Progenitor cell of endocrine pancreas (in vitro differentiated cells): ENCODE measurements at places on chromosomes 1 and 21.
A peak's percentile ranks its signal among the peaks of the same experiment; 100 is the strongest.

DNA sequence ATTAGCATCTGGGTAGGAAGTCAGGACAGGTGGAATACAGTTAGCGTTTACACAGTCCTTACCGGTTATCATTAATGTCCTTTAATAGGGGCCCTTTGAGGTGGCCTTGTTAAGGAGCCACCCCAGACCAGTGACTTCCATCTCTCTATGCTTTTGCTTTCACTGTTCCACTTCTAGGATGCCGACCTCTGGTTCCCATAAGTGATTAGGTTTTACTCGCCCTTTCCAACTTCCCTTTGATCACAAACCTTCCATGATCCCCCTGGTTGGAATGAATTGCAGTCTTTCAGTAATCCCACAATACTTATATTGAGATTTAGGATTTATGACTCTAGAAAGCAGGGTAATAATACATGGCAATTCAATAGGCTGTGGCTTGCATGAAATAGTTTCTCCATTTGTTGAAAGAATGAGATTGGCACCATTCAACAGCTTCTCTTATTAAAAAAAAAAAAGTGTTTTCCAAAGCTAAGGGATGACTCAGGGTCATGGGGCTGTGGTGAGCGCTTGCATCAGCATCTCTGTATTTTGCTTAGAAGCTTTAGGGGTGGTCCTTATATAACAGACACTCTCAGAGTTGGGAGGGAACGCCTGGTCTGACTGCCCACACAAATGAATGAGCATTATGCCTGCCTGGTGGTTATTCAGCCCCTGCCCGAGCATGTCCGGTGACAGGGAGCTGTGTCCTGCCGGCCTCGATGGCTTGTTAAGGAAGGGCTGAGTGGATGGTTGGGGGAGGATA, 110.5 kb downstream of the CNIH3 start:
- DNase-seq = no peak

DNA sequence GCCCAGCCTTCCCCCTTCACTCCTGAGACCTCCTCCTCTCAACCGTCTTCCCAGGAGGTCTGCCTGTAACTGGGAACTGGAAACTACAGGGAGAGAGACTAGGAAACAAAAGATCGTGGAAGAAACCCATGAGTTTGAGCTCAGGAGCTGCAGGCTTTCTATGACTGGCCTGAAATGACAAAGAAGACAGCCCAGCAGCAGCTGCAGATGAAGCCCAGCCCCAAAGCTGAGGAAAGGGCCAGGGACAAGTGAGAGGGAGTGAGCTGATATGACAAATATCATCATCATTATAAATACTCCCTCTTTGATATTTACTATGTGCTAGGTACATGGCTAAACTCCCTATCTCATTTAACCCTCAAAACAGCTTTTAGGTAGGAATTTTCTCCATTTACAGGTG, 142.6 kb upstream of the CTTNBP2NL start:
- DNase-seq = no peak

DNA sequence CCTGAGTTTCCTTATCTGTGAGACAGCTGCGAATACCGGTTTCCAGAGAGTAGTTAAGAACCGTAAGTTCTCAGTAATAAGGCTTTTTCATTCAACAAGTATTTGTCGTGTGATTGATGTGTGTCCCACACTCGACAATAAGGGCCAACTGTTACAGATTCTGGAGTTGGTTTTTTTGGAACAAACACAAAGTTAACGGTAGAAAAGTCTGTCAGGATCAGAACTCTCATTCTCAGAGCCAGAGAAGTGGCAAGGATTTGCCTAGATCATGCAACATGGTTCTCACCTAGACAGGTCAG, 837 bp downstream of the NUDC start:
- DNase-seq = no peak

- no peak for DNase-seq
Measured at GRCh38 chr21:31136891-31137290, 98.6 kb upstream of the KRTAP19-8 start.

DNA sequence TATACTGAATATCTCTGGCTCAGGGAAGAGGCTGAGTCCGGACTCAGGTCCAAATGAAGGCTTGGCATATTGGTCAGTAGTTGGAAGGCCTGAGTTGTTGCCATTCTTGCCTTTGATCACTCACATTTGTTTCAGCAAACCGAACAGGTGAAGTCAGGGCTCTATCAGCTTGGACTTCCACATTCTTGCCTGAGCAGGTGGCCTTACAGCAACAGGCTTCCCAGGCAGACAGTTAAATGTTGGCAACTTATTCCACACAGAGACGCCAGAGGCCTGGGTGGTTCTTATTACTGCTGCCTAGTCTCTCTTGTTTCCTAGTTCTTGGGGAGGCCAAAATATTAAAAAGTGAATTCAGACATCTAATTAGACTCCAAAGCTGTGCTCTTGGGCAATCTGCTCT, 36.6 kb downstream of the XCL2 start:
- no peak for DNase-seq

GRCh38 chr1:82445132-82445531, 644.4 kb downstream of the ADGRL2 start:
- DNase-seq = no peak

- no peak for DNase-seq
Measured at GRCh38 chr1:201536558-201536957, 2.4 kb upstream of the NAV1 start.

DNA sequence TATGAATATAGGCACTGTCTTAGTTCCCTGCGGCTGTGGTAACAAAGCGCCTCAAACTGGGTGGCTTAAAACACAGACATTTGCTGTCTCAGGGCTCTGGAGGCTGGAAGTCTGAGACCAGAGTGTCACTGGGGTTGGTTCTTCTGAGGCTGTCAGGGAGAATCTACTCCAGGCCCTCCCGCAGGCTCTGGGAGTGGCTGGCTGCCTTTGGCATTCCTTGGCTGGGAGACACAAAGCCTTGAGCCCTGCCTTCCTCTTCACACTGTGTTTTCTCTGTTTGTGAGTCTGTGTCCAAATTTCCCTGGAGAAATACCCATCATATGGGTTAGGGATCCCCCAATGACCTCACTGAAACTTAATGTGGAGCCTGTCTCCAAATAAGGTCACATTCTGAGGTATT, 38.5 kb downstream of the B3GALT5 start:
- DNase-seq = no peak

DNA sequence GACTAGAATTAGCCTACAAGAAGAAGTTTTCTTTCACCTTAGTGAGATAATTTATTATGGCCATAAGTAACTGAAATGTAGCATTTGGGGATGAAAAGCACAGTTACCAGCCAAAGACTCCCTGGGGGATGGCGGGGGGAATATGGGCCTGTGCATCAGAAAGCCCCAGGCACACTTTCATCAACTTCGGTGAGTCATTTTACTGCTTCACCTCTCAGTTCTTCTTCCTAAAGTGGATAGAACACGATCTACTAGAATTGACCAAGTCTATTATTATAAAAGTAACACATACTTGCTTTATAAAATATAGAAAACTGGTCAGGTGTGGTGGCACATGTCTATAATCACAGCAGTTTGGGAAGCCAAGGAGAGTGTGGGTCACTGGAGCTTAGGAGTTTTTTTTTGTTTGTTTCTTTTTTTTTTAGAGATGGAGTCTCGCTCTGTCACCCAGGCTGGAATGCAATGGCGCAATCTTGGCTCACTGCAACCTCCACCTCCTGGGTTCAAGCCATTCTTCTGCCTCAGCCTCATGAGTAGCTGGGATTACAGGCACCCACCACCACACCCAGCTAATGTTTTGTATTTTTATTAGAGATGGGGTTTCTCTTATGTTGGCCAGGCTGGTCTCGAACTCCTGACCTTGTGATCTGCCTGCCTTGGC, 141.8 kb downstream of the ZZZ3 start:
- DNase-seq = no peak

DNA sequence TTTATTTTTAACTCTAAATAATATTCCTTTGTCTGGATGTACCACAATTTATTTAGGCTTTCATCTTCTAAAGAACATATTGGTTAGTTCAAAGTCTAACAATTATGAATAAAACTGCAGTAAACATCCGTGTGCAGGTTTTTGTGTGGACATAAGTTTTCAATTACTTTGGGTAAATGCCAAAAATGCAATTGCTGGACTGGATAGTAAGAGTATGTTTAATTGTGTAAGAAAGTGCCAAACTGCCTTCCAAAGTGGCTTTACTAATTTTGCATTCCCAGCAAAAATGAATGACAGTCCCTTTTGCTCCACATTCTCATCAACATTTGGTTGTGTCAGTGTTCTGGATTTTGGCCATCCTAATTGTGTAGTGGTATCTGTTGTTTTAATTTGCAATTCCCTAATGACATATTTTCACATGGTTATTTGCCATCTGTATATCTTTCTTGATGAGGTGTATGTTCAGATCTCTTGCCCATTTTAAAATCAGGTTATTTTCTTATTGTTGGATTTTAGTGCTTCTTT, 113.8 kb downstream of the DPYD start:
- no peak for DNase-seq

DNA sequence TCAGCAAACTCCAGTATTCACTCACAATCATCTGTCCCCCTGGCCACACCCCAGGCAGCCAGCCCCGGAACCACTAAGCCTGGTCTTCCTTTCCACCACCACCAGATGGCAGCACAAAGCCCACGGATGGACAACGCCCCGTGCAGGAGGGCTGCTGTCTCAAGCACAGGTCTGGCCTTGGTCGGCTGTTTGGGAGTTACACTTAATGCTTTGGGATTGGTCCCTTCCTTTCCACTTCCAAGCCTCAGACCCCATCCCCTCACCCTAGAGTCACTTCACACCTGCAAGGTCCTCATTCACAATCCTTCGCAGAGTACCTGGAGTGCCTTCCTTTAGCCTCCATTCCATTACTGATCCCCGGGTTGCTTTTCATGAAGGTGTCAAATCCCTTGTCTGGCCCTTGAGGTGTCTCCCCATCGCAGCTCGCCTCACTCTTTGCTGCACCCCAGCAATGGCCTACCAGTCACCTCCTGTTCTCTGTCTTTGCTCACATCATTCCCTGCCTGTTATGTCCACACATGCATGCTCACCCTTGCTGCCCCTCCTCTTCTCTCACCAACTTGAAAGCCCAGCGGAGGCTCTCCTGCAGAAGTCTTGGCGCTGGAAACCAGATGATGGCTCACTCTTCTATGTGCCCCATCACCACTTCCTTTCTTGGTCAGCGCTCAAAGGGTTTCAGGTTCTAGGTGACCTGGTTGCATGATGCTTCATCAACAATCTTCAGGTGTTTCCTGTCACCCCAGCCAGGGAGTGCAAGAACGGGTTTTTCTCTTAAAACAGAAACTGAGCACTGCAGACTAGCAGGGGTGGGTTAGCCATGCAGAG, 24.9 kb upstream of the KCNA2 start:
- peak; percentile 78 for DNase-seq

DNA sequence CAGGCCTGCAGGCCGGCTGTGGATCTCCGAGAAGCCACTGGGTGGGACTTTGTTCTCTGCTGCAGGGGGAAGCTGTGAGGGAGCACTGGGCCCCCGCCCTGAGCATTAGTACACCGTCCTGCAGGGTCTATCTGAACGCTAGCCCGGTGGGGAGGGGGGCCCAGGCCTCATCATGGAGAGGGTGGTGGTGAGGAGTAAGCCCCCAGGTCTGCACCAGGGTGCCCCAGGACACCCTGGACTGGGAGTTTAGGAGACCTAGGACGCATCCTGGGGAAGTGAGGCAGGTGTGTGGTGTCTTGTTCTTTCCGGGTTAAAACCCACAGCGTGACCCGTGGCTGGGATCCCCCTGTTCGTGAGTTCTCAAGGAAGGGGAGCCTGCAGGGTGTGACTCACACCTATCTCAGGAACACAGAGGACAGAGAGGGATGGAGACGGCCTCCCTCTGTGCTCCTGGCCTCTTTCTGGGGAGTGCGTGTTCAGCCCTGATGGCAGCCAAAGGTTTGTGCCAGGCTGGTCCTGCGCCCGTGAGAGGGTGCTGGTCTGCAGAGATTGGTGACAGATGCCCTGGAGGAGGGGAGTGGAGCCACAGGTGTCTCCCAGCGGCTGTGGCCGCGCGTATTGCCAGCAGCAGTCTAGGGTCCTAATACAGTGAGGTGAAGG, 44.8 kb downstream of the AGPAT3 start:
- DNase-seq = no peak

DNA sequence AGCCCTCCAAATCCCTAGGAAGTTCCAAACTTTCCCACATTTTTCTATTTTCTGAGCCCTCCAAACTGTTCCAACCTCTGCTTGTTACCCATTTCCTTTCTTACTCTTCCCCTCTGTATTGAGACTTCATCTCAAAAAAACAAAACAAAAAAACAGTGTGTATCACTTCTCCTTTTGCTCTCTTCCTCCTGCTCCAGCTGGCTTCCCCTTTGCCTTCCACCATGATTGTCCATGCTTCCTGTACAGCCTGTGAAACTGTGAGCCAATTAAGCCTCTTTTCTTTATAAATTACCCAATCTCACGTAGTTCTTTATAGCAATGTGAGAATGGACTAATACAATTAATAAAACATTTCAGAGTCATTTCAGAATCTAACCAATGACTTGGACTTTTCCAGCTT, 69.6 kb upstream of the KRTAP19-8 start:
- DNase-seq = no peak

- no peak for DNase-seq
Measured at GRCh38 chr1:75764057-75764655, 21.9 kb upstream of the RABGGTB start.

DNA sequence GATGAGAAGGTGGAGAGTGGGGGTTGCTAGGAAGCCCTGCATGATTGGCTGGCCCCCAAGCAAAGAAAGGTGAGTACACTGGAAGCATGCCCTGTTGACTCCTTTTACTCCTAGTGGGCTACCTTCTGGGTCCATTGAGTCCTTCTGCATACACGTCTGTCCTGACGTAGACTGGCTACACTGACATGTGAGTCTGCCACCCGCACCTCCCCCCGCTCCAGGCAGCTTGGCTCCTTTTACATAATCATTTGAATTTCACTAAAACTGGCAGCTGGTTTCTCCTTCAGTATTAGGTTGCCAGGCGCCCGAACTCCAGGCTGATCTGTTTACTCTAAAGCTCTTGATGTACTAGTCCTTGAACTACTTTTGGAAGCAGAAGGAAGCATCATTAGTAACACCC, 8.7 kb downstream of the MRPS21 start:
- DNase-seq = no peak

DNA sequence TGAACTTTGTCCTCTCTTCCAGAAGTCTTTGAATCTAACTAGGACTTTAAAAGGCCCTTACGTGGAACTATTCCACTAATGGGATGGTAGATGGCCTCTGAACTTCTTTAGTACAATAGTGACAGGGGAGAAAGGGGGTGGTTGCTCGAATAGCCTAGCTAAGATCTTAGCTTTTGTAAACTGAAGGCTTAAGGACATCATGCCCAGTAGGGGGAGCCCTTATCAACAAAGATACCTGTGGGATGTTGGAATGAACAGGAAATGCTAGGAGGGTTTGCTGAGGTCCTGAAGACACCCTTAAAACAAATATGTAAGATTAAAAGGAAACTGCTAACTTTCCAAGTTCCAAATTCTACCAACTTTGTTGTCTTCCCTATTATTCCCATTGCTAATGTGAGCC, 33.2 kb downstream of the NHLH2 start:
- DNase-seq = peak; percentile 40

DNA sequence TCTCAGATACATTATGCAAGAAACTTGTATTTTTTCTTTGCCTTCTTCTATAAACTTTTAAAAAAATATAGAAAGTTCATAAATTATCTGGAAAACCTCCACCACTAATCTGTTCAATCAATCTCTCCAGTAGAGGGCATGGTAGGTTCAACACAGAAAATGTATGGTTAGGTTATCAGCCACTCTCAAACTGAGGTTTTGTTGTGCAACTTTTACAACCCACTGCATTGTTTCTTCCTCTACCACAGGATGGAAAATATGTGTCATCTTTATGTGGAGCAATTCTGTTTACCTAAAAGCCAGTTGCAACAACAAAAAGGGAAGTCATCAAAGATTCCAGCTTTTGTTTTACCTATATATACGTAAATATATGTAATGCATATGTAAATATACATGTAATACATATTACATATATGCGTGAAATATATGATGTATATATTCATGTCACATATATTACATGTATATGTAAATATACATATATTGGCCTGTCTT, 3.0 kb upstream of the RGS2 start:
- no peak for DNase-seq
